ENCODE measurements at places on chromosomes 1 and 21.
A peak's percentile ranks its signal among the peaks of the same experiment; 100 is the strongest.

DNA sequence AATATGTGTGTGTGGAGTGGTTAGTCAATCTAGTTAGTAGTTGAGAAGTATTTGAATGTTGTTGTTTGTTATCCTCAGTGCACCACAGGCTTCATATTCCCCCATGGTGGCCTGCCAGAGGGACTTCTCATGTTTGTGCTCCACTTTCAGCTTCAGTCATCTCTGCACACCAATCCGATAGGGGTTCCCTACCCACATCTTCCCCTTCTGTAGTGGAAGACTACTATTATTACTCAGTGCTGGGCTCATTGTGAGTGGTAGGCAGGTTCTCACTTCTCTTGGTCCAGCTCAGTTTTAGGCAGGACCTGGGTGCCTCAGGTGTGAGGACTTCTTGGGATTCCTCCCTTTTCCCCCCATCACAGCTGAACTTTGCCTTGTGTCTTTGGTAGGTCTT, 14.2 kb downstream of the MT1HL1 start:
- no peak for DNase-seq

DNA sequence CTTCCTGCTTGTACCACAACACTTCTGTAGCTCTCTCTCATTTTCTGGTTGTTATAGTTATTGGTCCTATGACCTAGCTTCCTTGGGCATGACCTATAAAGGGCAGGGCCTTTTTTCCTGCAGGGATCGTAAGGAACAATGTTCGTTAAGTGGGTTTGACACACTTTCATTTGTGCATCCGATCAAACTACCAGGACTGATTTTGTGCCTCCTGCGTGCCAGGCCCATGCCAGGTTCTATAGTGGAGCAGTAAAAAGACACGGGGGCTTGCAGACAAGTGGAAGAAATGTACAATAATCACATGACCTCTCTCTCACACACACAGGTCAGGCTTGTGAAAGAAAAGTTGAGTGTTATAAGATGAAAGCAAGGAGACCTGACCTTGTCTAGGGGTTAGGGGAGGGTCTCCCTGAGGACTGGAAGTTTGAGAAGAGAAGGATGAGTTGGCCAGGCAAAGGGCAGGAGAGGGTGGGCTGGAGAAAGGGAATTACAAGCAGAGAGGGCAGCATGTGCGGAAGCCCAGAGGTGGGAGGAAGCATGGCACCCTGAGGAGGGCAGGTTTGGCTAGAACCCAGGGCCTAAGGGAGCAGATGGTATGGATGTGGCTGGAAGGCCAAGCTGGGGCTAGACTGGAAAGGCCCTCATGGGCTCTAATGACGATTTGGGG, 145.4 kb downstream of the GRIK3 start:
- DNase-seq: no peak

DNA sequence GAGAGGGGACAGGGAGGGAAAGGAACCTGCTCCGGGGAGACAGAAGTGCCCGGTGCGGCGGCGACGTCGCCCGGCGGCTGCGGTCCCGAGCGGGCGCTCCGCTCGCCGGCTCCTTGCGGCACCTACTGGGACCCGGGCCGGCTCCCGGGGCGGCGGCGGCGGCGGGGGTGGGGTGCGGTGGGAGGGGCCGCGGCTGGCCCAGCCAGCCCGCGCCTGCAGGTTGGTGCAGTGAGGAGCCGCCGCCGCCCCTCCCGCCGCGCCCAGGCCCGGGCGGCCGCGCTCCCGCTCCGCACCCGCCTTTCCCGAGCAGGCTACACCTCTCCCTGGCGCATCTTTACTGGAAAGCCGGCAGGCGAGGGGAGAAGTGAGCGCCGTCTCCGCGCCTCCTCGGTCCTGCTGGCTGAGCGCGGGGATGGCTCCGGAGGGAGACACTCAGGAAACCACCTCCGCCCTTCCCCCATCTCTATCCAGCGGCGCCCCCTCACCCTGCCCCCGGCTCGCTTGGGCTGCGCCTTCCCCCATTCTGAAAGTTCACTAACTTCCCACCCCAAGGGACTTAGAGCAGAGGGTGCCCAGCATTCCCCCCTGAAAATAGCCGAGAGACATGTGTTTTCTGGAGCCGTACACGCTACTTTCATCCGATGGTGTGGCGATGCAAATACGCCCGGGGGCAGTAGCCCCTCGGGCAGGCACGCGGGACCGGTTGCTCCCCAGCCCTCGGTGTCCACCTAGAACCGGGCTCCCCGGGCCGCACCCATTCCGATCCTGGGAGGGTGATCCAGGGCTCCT, at the start of gene PLD5:
Gene PLD5 (minus strand): TSS at position 127 of the 789 bp plus-strand sequence.
- no peak for DNase-seq

DNA sequence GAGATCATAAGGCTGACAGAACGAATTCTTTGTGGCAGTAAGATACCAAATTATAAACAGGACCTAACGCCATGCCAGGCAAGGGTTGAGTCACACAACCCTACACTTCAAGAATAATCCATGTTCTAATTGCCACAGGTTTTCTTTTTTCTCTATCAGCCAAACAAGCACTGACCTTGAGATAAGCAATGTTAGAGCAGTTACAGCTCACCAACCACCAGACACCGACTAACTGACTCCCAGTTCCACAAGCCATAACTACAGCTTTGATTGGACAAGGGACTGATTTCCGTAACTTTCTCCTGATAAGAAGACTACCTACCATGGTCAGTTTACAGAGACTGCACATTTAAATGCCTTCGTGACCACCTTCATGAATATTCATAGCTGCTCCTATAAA, 149.6 kb downstream of the PTPRU start:
- DNase-seq: no peak

- no peak for DNase-seq
Observed at GRCh38 chr1:178277793-178278530, 184.1 kb downstream of the RASAL2 start.

- DNase-seq: no peak
Observed at GRCh38 chr1:101006553-101006952, 19.0 kb downstream of the DPH5 start.

DNA sequence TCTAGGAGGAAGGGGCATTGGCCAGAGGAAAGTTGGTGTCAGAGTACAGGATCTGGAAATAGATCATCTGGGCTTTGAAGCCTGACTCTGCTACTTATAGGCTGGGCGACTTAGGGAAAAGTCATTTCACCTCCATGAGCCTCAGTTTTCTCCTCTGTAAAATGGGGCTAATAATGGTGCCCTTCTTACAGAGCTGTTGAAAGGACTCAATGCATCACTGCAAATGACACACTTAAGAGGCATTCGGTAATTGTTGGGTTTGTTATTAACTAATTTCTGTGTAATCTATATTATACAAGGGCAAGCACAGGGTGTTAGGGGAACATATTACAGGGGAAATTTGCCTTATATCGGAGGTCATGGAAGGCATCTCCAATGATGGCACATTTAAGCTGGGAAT, 96.1 kb downstream of the KAZN start:
- no peak for DNase-seq

DNA sequence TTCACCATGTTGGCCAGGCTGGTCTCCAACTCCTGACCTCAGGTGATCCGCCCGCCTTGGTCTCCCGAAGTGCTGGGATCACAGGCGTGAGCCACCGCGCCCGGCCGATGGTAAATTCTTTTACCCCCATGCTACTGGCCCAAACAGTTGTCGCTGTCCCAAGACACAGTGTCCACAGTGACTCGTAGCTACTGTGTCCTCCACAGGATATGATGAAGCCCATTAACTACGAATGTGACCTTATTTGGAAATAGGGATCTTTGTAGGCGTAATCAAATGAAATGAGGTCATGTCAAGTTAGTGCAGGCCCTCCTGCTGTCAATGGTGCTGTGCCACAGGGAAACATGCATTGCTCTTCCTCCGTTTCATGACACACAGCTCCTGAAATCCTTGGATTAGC, 8.5 kb downstream of the FNDC10 start:
- DNase-seq: no peak

DNA sequence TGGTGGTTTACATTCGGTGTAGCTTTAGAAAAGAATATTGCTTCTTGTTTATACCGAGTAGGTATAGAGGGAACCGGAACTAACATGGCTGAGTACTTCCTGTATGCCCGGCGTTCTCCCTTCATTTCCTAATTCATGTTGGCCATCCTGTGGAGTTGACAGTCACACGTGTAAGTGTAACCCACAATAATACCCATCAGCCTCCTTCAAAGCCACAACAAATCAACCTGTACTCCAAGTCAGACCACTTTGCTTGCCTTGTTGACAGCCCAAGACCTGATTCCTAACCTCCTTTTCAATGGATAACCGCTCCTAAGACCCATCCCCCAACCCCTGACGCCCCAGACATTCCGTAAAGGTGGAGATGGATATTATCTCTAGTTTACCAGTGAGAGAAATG, 42.1 kb downstream of the UBE2U start:
- DNase-seq: no peak

GRCh38 chr1:212207822-212208520, 77.2 kb upstream of the PPP2R5A start:
- no peak for DNase-seq

DNA sequence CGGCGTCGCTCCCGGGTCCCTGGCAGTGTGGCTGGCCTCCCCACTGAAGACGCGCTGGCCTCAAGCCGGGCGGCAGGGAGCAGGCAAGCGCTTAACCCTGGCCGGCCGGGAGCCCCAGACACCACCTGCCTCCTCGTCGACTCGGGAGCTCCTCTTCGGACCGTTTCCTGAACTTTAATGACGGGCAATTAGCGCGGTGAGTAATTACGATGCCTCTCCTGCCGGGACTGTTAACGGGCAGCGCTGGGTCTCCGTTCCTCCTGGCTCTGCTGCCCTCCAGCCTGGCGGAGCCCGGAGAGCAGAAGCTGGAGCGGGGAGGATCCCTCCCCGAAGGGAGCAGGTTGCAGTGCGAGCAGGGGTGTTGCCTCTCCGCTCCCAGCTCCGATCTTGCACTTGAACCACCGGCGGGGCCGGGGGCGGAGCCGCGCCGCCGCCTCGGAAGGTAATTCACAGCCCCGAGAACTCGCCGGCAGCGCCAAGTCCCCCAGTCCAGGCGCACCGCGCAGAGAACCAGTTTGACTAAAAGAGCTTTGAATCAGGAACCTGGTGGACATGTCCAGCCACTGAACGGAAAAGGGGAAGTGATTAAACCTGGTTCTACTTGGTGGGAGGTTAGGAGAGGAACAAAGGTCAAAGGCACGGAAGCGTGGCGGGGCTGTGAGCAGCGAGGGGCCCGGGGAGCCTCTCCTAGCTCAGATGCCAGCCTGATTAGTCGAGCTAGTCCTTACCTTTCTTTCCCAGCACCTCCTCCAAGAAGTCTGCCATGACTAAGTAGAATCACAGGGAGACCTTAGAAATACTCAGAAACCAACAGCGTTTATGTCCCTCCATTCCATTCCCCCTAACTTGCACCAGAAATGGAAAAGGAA, 18.3 kb upstream of the PLEKHA6 start:
- DNase-seq: peak; percentile 55

DNA sequence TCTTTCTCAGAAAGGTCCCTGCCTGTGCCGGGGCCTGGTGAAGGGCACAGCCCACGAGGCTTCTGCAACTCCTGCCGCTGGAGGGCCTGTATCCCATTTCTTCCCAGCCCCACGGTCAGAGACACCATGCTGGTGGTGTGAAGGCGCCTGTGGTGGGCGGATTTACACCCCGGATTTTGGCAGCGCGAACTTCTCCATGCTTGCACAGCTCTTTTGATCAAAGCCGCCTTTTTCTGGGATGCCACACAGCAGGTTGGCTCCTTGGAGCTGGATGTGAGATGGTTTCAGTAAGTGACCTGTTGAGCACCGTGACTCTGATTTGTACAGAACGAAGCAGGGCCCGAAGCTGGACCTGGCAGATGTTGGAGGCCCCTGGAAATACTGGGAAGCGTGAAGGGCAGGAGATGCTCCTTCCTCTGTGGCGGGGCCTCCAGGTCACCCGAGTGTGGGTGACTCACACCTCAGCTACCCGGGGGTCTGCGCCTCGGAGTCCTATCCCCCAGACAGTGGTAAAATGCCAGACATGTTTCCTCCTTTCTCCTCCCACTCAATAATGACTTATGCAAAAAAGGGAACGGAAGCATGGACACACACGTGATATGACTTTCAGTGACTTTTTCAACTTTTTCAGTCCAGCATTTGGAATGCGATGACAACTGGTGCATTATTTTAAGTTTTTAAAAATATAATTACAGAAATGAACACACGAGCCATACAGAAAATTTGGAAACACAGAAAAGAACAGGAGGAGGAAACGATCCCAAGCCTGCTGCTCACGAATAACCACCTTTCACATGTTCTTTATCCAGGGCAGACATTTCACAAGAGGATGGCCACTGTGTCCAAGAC, 9.0 kb downstream of the UMODL1 start:
- no peak for DNase-seq

GRCh38 chr1:234125283-234125682, 220.8 kb downstream of the SLC35F3 start:
- peak; percentile 57 for DNase-seq

- DNase-seq: no peak
Observed at GRCh38 chr1:57553666-57554065, 129.8 kb upstream of the DAB1 start.

DNA sequence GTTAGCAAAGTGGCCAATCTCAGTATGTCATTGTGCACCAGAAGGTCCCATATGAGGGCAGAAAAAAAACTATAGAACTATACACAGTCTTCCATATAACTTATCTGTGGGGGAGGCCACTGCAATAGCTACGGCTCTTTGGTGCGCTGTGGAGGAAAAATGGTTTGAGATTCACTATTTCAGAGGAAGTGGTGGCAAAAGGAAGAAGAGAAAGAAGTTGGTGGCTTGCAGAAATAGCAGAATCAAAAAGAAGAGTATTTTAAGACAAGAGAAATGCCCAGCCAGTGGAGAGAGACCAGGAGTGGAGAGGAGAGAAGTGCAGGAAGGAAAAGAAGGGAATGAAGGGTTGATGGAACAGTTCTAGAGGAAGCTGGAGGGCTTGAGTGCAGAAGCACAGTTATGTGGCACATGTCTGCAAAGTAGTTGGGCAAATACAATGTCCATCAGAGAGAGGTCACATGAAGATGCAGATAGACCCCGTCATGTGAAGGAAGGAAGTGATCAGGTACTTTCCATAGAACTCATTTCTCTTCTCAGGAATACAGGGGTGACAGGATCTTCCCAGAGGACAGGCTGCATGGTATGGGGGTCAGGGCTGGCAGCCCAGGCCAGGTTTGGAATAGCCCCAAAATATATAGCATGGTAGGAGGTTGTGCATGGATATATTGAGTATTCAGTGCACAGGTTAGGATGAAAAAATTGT, 64.6 kb downstream of the RUNX1 start:
- no peak for DNase-seq

GRCh38 chr1:34363447-34363846, 186.7 kb downstream of the C1orf94 start:
- no peak for DNase-seq

- no peak for DNase-seq
Observed at GRCh38 chr1:82171955-82172354, 371.2 kb downstream of the ADGRL2 start.

GRCh38 chr1:35727434-35728040, 8.9 kb upstream of the C1orf216 start:
- DNase-seq: no peak

DNA sequence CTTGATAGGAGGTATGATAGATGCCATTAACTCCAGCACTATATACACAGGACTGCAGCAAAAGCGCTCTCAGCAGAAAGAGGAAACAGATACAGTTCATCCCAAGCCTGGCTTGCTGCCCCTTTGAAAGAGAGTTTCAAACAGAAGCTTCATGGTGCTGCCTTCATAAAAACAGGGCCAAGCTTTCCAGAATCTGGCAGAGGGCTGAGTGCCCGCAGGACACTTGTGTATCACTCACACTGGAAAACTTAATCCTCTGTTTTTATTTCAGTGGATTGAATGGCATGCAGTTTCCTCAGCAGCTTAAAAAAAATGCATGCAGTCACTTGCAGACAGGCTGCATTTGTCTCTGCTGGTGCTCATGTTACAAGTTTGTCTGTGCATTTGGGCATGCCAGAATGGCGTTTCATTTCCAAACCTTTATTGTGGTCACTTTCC, 40.4 kb downstream of the KCNJ15 start:
- no peak for DNase-seq

Measured in activated naive CD4-positive, alpha-beta T cell treated with anti-CD3 and anti-CD28 coated beads for 36 hours (primary cell).